RKO (cell line): ENCODE measurements at places on chromosomes 2 and 18.

GRCh38 chr18:58098706-58099105 is 54.7 kb downstream of the NEDD4L start:
- DNase-seq, result no peak

DNA sequence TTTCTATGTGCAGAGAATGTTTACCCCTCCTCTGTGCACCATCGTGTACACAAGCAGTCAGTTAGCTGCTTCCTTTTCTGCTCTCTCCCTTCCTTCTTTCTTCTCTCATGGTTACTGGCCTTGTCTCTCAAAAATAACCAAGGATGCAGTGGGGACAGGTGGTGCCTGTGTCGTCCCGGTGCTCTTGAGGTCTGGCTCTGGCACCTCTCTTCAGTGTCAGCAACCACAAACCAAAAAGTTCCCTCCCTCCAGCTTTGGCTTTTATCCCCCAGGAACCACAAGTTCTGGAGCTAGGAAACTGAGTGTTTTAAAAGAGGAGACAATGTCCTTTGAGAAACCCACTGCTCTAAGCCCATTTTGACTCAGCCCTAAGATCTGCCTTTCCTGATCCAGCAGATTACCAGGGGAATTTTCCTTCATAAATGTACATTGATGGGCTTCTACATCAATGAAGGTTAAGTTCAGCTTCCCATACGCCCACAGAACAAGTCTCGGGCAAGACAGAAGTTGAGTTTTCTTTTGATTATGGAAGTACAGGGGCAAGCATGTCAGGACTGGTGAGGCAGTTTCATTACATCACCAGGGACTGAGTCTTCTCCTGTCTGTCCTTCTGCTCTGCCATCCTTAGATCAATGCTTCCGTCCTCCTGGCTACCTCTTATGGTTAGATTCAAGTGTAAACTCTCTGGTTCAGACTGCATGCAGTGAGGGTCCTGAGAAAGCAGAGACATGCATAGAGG is 232.2 kb downstream of the SETBP1 start:
- no peak for DNase-seq

GRCh38 chr2:178804791-178805190 is 2.4 kb downstream of the TTN start:
- DNase-seq, result peak; percentile 70

GRCh38 chr2:19838616-19839015 is 63.2 kb downstream of the TTC32 start:
- DNase-seq, result no peak

DNA sequence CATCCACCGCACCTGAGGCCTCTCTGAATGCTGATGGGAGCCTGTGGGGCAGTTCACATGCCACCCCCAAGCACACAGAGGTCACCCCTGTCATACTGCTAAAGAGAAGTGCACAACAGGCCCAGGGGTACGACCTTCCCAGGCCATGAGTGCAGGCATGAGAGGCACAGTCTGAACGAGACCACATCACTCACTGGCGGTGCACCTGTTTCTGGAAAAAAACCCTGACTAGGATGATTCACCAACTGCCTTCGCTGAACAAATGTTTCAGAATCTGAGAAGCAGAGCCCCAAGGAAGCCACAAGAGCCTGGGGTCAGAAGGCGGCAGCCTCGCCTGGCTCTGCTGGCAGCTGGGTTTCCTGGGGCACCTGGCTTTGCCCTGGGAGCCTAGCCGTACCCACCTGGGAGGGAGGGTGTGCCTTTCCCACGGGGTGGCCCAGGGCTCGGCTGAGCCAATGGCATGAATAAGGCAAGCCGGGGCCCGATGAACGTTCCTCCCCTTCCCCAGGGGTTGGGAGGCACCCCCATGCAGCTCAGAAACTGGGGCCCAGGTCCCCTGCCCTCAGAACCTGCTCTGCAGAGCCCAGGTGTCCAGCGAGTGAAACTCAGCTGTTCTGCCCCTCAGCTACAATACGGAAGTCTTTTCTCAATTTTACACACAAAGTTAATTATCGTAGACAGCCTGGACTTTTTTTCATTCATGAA is 73.8 kb downstream of the HDAC4 start:
- no peak for DNase-seq

DNA sequence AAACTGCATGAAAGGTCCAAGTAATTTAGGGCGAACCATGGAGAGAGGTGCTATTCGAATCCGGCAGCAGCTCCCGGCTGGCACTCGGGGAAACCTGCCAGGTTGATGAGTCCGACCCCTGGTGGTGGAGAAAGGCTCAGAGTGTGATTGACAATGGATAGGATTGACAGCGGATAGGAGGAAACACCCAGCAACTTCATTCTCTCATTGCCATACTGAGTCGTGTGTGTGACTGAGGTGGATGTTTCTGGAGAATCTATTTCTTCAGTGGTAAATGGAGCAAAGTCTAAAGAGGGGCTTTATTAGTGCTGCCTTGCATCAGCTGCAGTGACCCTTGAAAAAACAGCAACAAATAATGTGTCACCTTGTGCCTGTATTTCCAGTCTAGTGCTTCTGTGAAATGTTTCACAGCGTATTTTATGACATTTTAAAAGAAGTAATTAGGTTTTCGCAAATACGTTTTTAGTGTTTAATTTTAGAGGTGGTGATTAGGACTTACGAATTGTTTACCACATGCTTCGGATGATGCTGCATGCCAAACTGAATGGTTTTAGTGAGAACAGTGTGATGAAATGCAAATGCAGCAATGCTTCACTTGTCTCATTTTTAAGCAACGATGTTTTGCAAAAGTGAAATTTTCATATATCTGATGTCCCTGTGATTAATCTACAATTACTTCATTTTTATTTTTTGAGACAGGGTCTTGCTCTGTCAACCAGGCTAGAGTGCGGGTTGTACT is 102.0 kb downstream of the DCDC2C start:
- DNase-seq, result peak; percentile 55

GRCh38 chr2:109176928-109177327 is 47.9 kb downstream of the SH3RF3 start:
- no peak for DNase-seq

- no peak for DNase-seq
Measured at GRCh38 chr2:10876394-10876793, 35.3 kb upstream of the KCNF1 start.

GRCh38 chr2:98157557-98157956 is 70.6 kb downstream of the VWA3B start:
- no peak for DNase-seq

GRCh38 chr18:9863282-9863681 is 22.5 kb upstream of the TXNDC2 start:
- no peak for DNase-seq

GRCh38 chr2:105291981-105292380 is 37.6 kb downstream of the TGFBRAP1 start:
- no peak for DNase-seq

- DNase-seq, result no peak
Measured at GRCh38 chr2:66121946-66122345, 313.0 kb upstream of the MEIS1 start.

- no peak for DNase-seq
Measured at GRCh38 chr18:79863161-79864005, 65.6 kb downstream of the KCNG2 start.

DNA sequence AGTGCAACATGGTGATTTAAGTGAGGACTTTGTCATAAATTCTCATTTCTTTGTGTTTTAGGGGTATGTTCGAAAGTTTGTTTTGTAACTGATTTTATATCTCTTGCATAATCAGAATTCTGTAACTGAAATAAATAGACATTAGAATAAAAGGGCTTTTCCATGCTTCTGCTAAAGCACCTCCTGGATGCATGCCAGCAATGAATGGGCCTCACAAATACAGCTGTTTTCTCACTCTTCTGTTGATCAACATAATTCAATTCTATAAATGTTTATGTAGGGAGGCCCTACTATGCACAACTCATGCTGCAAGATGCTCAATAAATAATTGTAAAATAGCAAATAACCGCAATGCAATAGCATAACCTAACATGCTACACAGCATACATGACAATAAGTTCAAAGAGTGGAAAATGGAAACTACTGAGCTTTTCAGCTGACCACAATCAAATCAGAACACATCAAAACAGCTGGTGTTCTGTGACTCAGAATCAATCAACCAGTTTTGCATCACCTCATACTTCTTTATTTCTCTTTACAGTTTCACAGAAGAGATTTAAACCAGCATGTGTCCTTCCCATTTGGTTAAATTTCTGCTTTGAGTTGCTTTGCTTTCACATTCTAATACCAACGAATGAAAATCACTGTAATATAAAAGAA is 11.0 kb downstream of the CDH7 start:
- DNase-seq, result no peak

- DNase-seq, result no peak
Measured at GRCh38 chr2:86366651-86367498, 29.4 kb upstream of the REEP1 start.

GRCh38 chr2:46164529-46165301 is 132.5 kb upstream of the EPAS1 start:
- no peak for DNase-seq

DNA sequence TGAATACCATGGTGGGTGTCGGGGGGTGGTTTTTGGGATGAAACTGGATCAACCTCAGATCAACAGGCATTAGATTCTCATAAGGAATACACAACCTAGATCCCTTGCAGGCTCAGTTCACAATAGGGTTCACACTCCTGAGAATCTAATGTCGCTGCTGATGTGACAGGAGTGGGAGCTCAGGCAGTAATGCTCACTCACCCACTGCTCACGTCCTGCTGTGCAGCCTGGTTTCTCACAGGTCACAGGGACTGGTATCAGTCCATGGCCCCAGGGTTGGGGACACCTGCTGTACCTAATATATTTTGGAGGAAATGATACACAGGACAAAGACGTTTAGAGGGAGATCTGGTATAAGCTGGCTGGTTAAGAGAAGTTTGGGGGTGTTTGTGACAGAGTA is 338.8 kb downstream of the PLCL1 start:
- DNase-seq, result no peak

GRCh38 chr2:96591054-96591453 is 47.1 kb downstream of the KANSL3 start:
- DNase-seq, result no peak

- no peak for DNase-seq
Measured at GRCh38 chr2:239371726-239372686, 28.8 kb downstream of the HDAC4 start.

GRCh38 chr2:160943414-160943813 is 216.8 kb upstream of the TANK start:
- DNase-seq, result no peak

- no peak for DNase-seq
Measured at GRCh38 chr18:46842583-46842982, 74.7 kb downstream of the PIAS2 start.

DNA sequence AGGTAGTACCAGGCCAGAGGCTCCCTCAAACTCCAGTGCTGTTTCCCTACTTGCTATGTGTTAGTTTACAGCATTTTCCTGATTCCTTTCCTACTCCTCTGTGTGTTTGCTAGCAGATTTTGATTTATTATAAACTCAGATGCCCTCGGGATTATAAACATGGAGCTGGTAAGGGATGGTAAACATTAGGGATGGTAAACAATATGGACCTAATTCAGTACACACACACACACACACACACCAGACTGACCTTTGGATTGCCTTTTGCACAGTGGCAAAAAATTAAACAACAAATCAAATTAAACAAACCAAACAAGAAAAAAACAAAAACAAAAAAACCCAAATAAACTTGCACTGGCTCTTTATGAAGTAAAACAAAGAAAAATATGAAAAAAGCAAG is 55.4 kb upstream of the ACVR1 start:
- no peak for DNase-seq

DNA sequence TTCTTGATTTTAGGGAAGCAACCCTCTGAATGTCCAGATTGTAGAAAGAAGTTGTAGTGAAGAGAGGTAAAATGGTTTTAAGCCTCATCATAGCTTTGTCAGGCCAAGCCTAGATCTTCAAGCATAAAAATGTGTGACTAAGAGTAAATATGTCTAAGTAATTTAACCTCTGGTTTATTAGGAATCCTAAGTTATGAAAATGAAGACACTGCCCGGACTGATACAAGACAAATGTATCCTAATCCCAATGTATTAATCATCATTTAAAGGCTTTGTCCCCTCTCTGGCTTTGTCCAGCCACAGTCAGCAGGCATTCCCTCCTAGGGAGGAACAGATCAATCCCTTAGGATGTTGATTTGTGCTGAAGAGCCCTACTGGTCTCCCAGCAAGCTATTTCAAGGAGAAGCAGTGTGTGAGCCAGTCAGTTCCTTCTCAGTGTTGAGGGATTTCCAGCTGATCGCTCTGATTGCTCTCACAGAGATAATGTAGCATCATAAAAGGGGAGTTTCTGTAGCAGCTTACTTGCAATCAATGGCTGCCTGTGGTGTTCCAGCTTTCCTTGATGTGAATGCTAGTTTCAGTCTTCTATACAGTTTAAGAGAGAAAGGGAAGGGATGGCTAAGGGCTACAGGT is 796.1 kb downstream of the EPHA4 start:
- no peak for DNase-seq

DNA sequence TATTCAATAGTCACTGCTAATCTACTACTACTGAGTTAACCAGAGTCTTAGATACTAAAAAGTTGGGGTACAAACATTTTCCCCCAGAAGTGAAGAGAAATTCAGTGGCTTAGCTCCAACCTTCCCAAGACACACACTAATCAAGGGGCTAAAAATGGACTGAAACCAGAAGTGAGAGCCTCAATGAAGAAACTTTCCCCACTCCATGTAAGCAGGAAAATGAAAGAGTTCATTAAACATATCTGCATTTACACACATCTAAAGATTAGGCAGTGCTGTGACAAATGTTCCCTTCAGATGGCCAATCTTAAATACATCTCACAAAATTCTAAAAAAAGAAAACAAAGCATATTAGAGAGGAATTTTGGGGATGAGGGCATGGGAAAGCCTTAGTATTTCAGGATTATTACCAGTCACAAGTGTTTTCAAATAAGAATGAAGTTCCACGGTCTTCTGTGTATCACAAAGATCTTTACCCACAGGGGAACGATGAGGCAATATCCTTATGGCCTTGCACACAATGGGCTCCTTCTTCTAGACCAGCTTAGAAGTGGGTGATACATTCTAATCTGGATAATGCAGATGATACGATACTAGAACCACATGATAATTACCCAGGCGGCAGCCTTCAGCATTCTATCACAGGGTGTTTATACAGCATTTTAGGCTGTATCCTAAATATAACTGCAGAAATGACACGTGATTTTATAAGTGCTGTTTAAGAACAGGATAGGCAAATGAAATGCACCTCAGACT is 17.1 kb downstream of the ANKRD44 start:
- DNase-seq, result no peak

DNA sequence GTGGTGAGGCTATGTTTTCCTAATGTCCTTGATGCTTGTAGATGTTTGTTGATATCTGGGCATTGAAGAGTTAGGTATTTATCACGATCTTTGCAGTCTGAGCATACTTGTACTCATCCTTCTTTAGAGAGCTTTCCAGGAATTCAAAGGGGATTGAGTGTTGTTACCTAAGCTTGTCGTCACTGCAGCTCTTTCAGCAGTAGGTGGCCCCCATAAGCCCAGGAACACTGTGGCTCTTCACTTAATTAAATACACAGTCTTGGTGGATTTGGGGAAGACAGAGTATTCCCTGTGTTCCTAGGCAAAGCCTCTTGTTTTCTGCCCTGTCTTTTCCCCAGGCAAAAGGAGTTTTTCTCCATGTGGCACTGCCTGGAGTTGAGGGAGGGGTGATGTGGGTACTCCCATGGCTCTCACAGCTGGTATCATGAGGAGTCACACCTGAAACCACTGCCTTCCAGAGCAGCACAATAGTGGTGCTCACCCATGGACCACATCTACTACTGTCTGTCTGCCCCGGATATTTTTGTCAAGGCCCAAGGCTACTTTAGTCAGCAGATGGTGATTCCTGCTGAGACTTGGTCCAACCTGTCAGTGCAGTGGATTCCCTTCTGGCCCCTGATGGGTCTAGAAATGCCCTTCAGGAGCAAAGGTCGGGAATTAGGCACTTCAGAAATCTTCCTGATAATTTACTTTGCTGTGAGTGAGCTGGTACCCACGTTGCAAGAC is 95.7 kb downstream of the GALNT13 start:
- DNase-seq, result no peak
